Central memory CD4-positive, alpha-beta T cell (primary cell): ENCODE measurements at places on chromosomes 5 and 9.

DNA sequence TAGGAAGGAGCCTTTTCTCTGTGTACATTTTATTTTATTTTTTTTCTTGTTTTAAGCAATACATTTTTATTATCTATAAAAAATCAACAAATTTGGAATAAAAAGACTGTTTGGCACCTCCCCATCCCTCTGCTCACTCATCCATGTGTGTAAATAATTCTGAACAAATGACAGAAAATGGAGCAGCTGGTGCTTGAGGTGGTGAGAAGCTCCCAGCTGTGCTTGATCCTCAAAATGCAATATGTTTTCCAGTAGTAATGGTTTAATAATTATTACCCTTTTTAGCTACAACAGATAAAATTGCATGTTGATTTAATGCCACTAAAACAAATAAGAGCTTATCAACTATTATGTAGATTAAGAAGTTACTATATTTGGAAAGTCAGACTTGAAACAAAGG is 132.5 kb downstream of the CDH18 start:
- no peak for DNase-seq

DNA sequence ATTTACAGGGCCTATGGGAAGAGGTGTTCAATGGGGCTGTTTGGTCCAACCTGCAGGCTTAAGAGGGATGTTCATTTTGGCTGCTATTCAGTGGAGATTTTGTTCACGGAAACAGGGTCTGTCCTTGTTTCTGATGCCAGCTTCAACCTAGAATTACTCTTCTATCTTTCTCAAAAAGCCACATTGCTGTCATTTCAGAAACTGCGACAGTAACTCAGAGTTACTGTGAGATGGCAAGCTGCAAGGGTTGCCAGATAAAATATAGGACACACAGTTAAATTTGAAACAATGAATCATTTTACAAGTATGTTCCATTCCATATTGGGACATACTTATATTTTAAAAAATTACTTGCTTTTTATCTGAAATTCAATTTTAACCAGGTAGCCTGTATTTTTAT is 128.0 kb downstream of the NPR3 start:
- no peak for DNase-seq

- no peak for DNase-seq
These were observed 71.8 kb downstream of the KDM4C start for GRCh38 chr9:6829536-6829935.

DNA sequence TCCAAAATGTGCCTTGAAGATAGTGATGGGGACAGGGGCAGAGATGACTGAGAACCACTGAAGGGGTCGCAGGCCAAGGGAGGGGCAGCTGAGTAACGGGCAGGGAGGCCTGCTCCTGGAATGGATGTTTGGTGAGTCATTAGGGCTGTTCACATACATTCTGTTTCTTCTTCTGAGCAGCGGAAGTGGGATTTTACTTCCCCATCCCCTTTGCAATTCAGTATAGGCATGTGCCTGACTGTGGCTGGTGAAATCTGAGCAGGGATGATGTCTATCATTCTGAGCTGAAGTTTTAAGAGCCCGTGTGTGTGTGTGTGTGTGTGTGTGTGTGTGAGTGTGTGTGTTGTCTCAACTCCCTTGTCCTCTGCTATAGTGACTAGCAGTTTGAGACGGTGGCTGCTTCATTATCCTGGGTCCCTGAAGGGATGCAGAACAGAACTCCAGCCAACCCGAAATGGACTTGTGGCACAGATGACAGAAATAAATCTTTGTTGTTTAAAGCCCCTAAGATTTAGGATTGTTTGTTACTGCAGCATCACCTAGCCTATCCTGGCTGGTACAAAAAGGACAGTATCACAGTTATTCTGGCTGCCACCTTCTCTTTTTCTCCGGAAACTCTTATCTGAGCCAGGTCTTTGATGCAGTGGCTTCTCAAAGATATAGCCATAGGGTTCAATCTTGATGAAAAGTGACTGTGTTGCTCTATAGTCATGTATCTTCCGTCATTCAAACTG is 29.2 kb upstream of the TGFBI start:
- DNase-seq = no peak

DNA sequence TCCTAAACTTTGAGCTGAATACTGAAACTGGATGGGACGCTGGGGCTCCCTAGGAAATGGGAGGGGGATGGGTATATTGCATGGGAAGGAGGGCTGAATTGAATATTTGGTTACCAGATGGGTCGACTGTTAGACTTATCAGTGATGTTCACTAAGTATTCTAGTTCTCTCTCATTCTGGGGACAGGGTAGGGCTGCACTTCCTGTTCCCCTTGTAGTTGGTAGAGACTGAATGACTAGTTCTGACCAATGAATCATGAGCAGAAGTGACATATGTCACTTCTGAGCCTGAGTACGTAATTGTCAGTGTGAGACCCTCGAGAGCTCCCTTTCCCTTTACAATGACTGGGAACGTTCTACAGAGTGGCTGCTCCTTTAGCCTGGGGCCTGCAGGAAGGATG is 55.5 kb upstream of the DMRT1 start:
- no peak for DNase-seq

GRCh38 chr5:59598547-59598874 is 295.0 kb downstream of the PDE4D start:
- DNase-seq = no peak

DNA sequence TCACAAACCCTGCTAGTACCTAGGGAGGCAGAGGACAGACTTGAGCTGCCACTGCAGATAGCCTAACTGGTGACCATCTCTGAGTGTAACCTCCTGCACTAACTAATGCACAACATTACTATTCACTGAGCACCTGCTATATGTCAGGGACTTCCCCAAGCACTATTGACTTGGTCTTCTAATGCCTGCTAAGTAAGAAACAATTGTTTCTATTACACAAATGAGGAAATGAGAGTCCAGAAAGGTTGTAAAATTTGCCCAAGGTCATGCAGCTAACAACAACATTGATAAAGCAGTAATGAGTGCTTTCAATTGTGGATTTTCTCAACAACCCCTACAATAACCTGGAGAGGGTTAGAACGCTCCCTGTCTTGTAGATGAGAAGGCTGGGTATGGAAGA is 183.7 kb downstream of the ZNF462 start:
- no peak for DNase-seq
